ENCODE measurements at places on chromosomes 1 and 21. TPM values are rescaled to one million over a fixed set of nuclear protein-coding genes. Genes with fewer than 3 reads are reported as not detected.

Gene COL11A1
- 16.0 TPM for polyA plus RNA-seq

Gene CFHR3
- polyA plus RNA-seq, result 1.7 TPM

Gene OR2L13
- polyA plus RNA-seq, result not detected

Gene FMO3
- 0.35 TPM for polyA plus RNA-seq

Gene TCHHL1
- not detected for polyA plus RNA-seq

Measured in hindlimb muscle (tissue), 1 donor.